ENCODE measurements at places on chromosomes 5 and 9. TPM values are rescaled to one million over a fixed set of nuclear protein-coding genes. Genes with fewer than 3 reads are reported as not detected.

The N4BP3 gene
- total RNA-seq: 2.8 TPM

The RLN2 gene
- not detected for total RNA-seq

The MPDZ gene
- 28.4 TPM for total RNA-seq

The LIX1 gene
- not detected for total RNA-seq

The GCNT4 gene
- 1.1 TPM for total RNA-seq

Measured in SK-MEL-5 (cell line).